ENCODE measurements at places on chromosomes 7 and 10.

DNA sequence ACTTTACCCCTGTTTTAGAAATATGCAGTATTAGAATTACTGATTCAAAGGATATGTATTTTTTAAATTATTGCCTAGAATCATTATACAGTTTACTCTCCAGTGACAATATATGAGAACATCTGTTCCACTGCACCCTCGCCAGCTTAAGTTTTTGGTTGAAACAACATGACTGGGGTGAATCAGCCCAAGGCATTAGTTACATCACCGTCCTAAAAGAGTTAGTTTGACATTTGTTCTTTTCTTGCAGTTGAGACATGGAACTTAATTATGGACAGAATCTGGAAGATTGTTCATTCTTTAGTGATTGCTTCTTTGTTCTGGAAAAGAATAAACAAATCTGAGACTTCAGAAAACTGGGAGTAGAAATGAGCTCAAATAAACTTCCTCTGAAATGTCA, 167.3 kb upstream of the DKK1 start:
- peak; percentile 4 for DNase-seq

GRCh38 chr10:82162549-82163195, 287.7 kb downstream of the NRG3 start:
- DNase-seq = no peak

GRCh38 chr10:92267343-92267742, 23.5 kb downstream of the CPEB3 start:
- no peak for DNase-seq

- no peak for DNase-seq
Measured at GRCh38 chr7:7944619-7945282, 23.8 kb upstream of the GLCCI1 start.

GRCh38 chr7:124155432-124156022, 122.7 kb upstream of the TMEM229A start:
- no peak for DNase-seq

DNA sequence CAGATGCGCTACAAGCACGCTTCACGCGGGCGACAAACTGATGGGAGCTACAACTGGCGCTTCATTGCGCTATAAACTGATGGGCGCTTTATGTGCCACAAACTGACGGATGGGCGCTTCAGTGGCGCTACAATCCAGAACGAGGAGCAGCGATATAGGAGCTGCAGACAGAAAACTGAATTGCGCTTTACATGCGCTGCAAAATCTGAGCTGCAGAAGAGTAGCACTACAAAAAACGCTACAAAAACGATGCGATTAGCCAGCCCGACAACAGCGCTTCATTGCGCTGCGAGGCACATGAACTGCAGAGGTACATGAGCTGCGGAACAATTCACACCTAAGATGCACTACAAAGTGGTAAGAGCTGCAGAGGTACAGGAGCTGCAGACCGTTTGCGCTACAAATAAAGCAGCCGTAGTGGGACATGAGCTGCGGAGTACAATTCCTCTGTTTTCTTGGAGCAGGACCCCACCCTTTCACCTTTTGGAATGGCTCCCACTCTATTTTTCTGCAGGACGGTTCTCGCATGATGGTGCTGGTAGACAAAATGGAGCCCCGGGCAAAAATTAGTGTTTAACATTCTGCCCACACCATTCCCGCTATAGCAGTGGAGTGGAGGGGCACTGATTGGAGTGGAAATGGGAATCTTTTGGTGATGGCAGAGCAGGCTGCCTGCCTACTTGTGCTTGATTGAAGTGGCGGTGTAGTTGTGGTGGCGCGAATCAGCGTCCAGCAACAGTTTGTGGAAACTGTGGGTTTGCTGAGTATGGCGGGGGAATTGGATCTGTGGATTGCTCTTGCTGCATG, 1.2 kb upstream of the SGCE start:
- no peak for DNase-seq

GRCh38 chr10:983971-984655, 4.1 kb upstream of the GTPBP4 start:
- DNase-seq = no peak

DNA sequence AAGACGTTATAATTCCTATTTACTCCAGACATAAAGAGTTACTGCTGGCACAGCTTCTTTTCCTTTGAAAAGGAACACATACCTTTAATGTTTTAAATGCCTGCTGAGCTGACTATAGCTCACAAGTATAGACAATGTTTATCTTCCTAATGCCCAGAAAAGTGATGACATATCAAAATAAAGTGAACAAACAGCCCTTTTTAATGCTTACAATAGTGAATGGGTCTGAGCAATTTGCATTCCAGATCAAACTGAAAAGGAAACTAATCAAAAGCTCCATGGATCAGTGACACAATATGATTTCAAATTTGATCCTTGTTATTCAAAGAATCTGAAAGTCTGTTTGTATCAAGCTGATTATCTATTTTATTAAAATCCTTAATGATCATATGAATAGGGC, 233.6 kb upstream of the SEMA3E start:
- no peak for DNase-seq

- no peak for DNase-seq
Measured at GRCh38 chr10:7185367-7185690, 225.5 kb downstream of the SFMBT2 start.

DNA sequence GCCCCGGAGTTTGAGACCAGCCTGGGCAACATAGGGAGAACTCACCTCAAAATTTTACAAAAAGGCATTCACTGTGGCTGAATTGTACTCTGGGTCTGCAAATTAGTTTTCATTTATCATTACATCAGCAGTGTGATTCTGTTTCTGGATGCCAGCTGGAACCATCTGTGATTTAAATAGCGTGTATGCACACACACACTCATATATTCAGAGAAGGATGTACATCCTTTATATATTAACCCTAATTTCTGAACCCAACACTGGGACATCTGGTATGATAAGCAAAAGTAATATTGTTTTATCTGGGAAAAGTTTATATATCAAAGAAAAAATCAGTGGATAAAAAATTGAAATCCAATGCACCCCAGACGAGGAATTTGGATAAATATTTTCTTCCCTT, 33.8 kb upstream of the LYZL1 start:
- no peak for DNase-seq

GRCh38 chr10:131391936-131392335, 80.4 kb upstream of the TCERG1L start:
- no peak for DNase-seq

DNA sequence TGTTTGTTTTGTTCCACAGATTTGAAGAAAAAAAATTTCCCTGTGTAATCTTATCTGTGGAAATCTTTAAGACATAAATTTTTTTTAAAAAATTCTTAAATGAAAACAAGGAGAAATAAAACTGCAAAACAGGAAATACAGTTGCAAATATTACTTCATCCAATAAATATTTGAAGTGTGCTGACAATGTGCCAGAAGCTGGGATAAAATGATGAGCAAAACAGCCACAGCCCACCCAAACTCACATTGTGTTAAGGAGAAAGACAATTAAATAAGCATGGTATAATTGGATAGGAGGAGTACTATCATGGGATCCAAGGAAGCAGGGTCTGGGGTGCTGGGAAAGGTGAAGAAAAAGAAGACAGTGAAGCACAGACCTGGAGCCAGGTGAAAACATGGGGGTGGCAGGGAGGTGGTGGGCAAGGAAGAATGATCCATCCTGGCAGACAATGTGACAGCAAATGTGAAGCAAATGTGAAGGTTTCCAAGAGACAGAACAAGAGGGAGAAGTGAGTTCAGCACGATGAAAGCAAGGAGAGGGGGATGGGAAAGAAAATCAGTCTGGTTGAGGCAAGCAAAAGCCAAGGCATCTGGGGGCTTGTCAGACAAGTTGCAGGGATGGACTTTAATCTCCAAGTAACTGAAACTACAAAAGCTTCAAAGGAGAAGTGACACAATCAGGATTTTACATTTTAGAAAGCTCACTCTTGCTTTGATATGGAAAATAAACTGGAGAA, 135.9 kb downstream of the HIBADH start:
- no peak for DNase-seq

DNA sequence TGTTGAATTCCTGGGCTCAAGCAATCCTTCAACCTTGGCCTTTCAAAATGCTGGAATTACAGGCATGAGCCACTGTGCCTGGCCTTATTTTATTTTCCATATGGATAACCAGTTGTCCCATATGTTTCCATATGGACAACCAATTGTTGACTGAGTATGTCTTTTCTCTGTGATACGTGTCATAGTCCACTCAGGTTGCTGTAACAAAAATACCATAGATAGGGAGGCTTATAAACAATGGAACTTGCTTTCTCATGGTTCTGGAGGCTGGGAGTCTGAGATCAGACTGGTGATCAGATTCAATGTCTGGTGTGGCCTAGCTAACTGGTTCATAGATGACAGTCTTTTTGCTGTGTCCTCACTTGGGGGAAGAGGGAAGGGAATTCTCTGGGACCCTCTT, 19.4 kb downstream of the AHCYL2 start:
- DNase-seq = no peak

DNA sequence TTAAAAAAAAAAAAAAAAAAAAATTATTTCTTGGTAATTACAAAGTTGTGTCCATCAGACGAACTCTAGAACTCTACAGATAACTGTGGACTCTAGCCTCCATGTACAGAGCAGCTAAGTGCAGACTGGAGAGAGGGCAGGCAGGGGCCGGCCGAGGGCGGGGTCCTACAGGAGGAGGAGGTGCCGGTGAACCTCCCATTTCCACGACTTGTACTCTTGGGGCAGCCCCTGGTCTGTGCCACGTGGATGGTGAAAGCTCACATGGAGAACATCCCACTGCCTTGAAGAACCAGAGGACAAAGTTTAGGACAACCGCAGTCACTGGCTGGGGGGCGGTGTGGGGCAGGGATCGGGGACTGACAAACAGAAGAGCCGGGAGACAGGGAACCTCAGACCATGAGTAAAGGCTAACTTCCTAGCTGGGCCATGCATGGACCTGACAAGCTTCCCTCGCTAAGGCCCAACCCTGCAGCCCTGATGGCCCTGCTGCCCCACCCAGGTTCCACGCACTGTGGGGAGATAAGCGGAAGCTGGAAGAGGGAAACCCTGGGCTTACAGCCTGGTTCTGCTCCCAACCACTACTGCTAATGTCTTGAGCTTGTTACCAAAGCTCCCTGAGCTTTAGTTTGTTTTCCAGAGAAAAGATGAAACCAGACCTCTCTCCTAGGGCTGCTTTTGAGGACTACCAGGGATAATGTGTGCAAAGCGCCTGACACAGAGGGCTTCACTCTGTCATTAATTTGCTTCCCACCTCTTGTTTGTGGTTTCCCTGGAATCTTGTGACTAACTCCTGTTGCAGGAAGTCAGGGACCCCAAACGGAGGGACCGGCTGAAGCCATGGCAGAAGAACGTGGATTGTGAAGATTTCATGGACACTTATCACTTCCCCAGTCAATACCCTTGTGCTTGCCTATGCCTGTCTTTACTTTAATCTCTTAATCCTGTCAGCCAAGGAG, 16.1 kb upstream of the SEC61G start:
- no peak for DNase-seq

- DNase-seq = no peak
Measured at GRCh38 chr7:141381794-141382427, 169.3 kb upstream of the AGK start.

DNA sequence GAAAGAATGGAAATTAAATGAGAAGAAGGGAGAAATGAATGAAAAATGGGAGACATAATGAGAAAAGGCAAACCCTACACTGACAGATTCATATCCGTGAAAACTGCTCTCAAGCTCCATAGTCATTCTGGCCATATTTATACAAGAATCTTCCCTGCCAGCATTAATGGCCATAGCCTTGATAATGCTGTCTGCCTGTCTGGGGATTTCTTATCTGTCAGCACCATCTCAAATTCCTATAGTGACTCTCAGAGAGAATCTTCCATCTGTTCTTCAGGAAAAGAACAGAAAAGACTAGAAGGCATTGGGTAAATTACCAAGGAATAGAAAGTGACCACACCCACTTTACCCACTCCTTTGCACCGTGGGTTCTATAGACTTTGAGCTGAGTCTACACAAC, 295.9 kb downstream of the PLXNA4 start:
- no peak for DNase-seq

DNA sequence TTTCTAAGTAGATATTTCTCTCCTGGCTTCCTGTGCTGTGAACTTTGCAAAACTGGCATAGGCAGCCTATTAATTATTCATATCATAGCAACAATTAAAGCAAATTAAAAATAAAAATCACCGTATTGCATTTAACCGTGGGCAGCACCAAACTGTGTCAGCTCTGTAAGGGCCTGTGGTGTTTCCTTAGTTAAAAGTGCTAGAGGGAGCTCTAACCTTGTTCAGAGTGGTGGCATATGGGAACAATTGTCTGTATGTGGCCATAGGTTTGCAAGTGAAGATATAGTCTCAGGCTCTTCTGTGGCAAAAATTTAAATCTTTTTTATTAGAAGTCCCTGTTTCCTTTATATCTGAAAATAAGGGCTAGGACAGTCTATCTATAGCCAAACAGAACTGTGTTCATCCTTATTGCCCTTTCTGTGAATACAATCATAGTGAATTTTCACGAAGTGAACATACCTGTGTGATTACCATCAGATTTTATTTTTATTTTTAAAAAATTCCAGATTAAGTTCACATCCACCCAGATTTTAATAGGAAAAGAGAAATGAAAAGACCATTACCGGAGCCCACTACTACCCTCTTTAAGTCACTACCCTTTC, 92.6 kb downstream of the POLL start:
- no peak for DNase-seq

DNA sequence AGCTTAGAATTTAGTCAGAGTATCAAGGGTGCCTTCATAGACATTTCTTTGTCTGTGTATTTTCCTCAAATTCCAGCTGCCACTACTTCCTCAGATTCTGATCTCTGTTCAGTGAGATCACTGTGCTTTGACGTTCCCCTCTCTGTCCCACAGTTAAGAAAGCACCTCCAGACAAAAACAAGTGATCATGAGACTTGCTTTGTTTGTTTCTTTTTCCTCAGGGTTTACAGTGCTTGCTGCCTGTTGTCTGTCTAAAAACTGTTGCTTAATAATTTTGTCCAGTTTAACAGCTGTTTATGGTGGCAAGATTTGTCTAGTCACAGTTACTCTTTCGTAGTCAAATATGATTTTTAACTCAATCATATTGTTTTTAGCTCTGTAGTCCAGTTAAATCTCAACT, 29.1 kb downstream of the TRUB1 start:
- no peak for DNase-seq

DNA sequence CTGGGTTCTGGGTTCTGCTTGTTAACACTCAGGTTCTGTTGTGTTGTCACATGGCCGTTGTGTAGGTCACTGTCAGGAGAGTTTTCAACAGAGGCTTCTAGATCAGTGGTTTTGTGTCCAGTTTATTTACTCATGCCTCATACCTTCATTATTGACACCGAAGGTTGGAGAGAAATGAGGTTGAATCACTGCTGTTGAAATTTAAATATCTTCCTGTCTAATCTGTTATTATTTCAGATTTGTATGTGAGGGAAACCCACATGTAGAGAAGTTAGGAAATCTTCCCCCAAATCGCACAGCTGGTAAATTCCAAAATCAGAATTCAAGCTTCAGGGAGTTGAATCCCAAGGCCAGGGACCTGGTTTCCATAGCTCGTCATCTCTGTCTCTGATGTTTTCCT, 28.3 kb upstream of the KLF6 start:
- DNase-seq = no peak

- DNase-seq = peak; percentile 70
Measured at GRCh38 chr7:41870461-41871138, 167.7 kb upstream of the INHBA start.

- no peak for DNase-seq
Measured at GRCh38 chr10:95401704-95402469, 111.1 kb upstream of the PDLIM1 start.

- no peak for DNase-seq
Measured at GRCh38 chr10:132253092-132253687, 54.6 kb downstream of the STK32C start.

Measured in fibroblast of skin of left quadriceps (primary cell).